ENCODE measurements at places on chromosomes 6 and 20.
A peak's percentile ranks its signal among the peaks of the same experiment; 100 is the strongest.

GRCh38 chr20:3731944-3732326 lies 550 bp upstream of the HSPA12B start:
- DNase-seq = no peak

DNA sequence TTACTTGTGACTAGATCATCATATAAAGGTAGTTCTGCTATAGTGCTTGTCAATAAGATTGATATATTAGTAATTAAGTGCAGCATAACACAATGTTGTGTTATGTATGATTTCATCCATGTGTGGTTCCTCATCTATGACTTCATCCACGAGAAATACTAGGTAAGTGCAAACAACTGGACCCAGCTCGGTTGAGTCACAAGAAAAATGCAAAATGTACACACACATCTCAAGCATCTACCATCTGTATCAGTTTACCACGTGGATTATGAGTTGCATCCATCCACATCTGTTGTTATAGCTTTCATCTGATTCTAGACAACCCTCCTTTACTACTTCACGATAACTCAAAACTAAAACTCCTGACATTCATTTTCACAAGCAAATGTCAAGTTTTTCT lies 517.0 kb upstream of the CITED2 start:
- DNase-seq = peak; percentile 43

- no peak for DNase-seq
Observed at GRCh38 chr6:144068794-144069193, 26.6 kb downstream of the SF3B5 start.

DNA sequence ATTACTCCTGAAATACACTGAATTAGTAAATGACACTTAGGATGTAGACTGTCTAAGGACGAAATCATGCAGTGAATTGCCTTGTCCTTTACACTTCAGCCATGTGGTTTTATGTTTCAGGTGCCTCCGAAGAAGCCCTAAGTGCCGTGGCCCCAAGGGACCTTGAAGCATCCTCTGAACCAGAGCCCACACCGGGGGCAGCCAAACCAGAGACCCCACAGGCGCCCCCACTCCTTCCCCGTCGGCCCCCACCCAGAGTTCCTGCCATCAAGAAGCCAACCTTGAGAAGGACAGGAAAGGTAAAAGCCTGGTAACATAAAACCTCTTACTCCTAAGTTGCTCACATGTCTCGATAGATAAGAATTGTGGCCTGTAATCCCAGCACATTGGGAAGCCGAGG lies 75.3 kb downstream of the SERAC1 start:
- DNase-seq = no peak

GRCh38 chr20:33650753-33651561 lies 11.2 kb upstream of the C20orf144 start:
- DNase-seq = no peak

DNA sequence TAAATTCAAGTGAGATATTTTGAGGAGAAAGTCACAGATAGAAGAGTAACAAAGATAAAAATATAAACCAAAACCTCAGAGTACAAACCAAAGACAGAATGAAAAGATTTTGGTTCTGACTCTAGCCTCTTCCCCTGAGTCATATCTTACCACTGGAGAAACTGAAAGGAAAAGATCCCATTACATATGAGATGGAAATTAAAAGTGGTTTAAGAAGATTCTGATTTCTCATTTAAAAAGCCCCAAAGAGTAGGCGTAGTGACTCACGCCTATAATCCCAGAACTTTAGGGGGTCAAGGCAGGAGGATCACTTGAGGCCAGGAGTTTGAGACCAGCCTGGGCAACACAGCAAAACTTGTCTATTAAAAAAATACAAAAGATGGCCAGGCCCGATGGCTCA lies 30.6 kb downstream of the SPINT4 start:
- no peak for DNase-seq

- DNase-seq = no peak
Observed at GRCh38 chr6:151610326-151610725, 116.5 kb downstream of the CCDC170 start.

- no peak for DNase-seq
Observed at GRCh38 chr6:28462401-28462800, 19.1 kb upstream of the ZSCAN23 start.

DNA sequence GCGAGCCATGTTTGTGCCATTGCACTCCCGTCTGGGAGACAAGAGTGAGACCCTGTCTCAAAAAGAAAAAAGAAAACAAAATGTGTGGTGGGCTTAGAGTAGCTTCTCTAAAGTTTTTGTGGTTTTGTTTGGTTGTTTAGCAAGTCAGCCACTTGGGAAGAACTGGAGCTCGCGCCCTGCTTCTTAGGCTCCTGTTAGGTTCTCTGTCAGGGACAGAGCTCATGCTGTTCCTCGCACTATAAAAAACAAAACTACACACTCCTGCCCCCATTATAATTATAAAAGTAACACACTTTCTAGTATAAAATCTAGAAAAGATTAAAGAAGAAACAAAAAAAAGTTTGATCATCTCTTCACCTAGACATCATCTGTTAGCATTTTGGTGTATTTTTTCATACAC lies 33.0 kb downstream of the GMPR start:
- no peak for DNase-seq

DNA sequence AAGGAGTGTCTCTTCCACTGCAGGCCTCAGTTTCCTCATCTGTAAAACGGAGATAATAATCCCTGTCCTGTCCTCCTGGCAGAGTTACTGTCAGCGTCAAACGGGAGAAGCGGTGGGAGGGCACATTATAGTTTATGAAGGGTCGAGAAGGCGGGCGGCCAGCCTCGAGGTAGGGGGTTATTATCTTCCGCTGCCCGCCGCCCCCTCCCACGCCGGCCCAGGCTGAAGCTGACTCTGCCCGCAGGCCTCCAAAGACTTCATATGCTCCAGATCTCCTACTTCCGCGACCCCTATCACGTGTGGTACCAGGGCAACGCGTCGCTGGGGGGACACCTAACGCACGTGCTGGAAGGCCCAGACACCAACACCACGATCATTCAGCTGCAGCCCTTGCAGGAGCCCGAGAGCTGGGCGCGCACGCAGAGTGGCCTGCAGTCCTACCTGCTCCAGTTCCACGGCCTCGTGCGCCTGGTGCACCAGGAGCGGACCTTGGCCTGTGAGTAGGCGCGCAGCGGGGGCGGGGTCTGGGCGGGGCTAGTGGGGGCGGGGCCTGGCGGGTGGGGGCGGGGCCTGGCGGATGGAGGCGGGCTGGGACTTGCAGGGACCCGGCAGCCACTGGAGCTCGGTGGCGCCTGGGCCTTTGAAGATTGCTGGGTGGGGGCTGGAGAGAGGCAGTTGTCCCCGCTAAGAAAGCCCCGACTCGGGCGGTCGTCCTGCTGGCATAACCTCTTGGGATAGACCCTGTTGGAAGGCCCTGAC lies 2.8 kb downstream of the PROCR start:
- no peak for DNase-seq

- peak; percentile 98 for DNase-seq
Observed at GRCh38 chr6:133991096-133991593, 38.1 kb downstream of the TBPL1 start.

- DNase-seq = peak; percentile 91
Observed at GRCh38 chr6:158174514-158174913, 6.4 kb downstream of the GTF2H5 start.

GRCh38 chr6:144219056-144219685 lies 66.0 kb upstream of the UTRN start:
- DNase-seq = peak; percentile 65

GRCh38 chr6:17879184-17879583 lies 108.3 kb downstream of the KIF13A start:
- peak; percentile 38 for DNase-seq

DNA sequence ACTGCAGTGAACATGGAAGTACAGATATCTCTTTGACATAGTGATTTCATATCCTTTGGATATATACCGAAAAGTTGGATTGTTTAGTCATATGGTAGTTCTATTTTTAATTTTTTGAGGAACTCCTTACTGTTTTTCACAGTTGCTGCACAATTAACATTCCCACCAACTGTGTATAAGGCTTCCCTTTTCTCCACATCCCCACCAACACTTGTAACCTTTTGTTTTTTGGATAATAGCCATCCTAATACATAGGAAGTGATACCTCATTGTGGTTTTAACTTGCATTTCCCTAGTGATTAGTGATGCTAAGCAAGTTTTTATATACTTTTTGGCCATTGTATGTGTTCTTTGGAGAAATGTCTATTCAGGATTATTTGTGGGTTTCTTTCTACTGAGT lies 45.1 kb upstream of the TENT5A start:
- DNase-seq = no peak

- no peak for DNase-seq
Observed at GRCh38 chr6:71405416-71405815, 116.8 kb downstream of the OGFRL1 start.

- DNase-seq = no peak
Observed at GRCh38 chr6:170108890-170109587, 181.8 kb downstream of the DLL1 start.

- no peak for DNase-seq
Observed at GRCh38 chr6:167501831-167502385, 177.0 kb downstream of the TTLL2 start.

DNA sequence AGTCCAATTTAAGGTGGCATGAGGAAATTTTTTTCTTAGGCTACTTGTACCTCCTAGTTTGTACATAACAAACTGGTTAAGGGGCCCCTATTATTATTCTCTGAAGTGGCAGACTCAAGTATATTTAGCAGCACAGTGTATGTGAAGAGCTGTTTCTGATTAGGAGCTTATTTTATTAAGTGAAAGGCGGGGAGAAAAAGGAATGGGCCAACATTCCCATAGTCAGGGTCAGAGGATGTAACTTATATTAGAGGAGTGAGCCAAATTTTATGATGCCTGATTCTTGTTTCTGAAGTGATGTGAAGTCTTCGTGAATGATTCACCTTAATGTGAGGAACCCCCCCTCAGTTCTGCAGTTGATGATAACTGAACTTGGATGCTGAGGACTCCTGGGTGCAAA lies 2.8 kb downstream of the HECA start:
- peak; percentile 59 for DNase-seq

GRCh38 chr6:42710316-42710715 lies 12.1 kb downstream of the PRPH2 start:
- DNase-seq = no peak

DNA sequence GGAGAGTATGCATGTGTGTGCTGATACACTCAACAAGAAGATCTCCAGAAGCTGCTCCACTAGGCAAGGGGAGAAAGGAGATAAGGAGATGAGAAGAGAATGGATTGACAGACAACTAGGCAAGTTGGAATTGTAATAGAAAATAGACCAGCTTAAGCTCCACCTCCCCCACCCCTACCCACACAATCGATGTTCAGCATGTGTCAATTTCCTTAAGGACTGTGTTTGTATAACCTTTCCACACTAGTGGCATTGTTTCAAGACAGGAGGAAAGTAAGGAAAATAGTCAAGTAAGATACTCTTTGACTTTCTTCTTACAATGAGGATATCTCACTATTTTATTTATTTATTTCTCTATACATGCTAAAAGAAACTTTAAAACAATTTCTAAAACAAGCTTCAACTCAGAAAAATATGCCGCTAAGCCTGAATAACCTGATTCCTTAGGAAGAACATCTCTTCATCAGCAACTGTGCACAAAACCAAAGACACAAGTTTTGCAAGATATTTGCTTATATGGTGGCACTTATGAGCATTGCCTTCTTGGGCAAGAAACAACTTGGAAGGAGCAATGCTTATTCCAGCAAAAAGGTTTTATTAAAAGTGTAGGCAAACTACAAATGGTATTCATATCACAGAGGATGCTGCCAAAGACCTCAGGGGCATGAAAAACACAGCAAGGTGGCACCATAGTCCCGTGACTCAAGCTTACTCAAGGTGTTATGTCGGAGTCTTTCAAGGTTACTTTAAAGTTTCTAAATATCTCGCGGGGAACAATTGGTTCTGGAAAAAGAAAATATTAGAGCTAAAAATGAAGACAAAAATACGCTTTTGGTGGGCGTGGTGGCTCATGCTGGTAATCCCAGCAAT lies 249.1 kb downstream of the COL12A1 start:
- DNase-seq = no peak

DNA sequence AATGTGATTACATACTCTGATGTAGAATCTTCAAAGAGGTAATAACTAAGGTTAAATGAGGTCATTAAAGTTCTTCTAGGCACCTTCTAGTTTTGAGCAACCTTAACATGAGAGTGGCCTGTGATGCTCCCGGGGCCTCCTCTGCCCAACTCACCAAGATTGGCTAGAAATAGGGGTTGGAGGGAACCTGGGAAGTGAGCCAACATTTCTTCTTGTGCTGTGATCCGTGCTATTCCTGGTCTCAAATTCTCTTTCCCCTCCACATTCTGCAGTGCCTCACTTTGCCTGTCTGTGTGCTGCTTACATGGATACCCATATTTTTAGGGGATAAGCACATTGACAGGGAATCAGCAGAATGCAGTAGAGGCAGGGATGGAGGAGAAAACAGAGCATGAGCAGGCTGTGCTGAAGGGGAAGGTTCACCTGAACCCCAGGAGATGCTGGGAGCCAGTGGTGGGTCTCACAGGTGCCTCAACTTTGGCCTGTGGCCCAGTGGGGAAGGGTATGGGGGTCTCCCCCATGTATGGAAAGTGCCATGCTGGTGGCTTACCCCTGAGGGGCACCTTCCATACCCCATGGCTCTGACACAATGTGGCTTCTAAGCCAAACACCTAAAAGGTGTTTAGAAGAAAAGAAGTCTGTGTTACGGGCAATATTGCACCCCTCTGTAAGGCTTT lies 164.7 kb upstream of the CHD6 start:
- DNase-seq = no peak

GRCh38 chr6:124999105-124999764 lies 37.0 kb downstream of the RNF217 start:
- DNase-seq = no peak

- DNase-seq = no peak
Observed at GRCh38 chr20:58448958-58449357, 59.9 kb downstream of the VAPB start.

DNA sequence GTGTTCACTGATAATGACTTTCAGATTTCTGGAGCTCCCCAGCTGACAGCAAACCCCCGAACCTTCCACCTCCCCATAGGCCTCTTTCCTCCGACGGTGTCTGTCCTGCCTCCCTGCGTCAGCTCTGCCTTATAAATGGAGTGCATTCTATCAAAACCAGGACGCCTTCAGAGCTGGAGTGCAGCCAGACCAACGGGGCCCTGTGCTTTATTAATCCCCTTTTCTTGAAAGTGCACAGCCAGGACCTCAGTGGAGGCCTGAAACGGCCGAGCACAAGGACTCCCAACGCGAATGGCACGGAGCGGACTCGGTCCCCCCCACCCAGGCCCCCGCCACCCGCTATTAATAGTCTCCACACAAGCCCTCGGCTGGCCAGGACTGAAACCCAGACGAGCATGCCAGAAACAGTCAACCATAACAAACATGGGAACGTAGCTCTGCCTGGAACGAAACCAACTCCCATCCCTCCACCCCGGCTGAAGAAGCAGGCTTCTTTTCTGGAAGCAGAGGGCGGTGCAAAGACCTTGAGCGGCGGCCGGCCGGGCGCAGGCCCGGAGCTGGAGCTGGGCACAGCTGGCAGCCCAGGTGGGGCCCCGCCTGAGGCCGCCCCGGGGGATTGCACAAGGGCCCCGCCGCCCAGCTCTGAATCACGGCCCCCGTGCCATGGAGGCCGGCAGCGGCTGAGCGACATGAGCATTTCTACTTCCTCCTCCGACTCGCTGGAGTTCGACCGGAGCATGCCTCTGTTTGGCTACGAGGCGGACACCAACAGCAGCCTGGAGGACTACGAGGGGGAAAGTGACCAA lies 42.3 kb upstream of the NAA20 start:
- peak; percentile 97 for DNase-seq
